T-helper 1 cell (primary cell): ENCODE measurements at places on chromosomes 6 and 20.

DNA sequence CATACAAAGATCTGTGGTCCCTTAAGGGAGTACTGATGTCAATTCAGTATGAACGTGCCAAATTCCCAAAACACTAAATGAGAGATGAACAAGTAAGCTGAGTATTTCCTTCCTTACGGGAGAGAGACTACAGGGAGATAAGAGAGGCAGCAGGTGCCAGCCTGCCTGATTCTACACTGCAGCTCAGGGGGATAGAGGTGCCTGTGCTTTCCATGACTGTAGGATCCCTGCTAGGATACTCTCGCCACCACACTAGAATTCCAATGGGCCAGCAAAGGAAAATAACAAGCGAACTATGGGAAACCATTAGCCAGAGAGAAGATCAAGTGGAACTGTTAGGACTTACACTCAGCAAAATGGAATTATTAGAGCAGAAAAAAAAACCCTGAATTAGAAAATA, 198.5 kb upstream of the BTBD3 start:
- DNase-seq, result no peak

DNA sequence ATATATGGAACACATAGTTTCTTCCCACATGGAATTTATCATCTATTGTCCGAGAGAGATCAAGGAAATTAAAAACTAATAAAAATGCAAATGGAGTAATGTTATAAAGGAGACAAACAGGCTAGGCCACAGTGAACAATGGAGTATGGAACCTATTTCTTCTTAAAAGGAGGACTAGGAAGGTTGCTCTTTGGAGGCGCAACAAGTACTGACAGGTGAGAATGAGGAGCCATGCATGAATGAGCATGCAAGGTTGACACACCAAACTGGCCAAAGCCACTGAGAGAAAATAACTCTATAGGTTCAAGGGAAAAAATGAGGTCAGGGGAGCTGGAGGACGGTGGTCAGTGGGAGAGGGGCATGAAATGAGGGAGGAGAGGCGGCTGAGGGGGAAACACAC, 40.9 kb downstream of the PSMB1 start:
- DNase-seq, result no peak

DNA sequence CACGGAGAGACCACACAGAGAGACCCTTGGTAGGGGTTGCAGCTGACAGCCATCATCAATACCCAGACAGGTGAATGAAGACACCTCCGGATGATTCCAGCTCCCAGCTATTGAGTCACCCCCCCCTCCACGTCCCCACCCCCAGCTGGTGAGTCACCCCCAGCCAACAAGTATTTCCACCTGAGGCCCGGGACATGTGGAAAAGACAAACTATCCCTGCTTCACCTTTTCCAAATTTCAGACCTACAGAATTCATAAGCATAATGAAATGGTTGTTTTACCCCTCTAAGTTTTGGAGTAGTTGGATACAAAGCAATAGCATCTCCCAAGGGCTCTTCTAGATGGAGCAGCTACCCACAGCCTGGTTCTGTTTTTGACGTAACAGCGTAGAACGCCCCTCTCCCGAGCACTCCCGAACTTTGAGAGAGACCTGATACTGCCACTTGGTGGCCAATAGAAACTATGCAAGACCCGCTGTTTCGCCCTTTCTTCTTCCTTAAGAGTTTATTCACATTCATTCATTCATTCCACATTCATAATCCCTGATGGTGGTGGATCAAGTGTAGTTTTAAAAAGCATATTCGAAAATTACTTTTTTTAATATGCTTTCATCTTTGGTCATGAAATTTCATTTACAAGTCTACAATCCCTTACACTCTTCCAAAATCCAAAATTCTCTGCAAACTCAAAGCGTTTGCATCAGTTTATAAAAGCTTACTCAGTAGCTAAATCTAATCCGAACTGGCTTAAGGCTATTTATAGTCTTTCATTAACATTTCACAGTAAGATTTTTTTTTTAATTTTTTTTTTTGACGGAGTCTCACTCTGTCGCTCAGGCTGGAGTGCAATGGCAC, 15.1 kb upstream of the PPP1R16B start:
- DNase-seq, result peak; percentile 27

- DNase-seq, result no peak
These were observed 28.7 kb downstream of the LAMA4 start for GRCh38 chr6:112225691-112226090.

DNA sequence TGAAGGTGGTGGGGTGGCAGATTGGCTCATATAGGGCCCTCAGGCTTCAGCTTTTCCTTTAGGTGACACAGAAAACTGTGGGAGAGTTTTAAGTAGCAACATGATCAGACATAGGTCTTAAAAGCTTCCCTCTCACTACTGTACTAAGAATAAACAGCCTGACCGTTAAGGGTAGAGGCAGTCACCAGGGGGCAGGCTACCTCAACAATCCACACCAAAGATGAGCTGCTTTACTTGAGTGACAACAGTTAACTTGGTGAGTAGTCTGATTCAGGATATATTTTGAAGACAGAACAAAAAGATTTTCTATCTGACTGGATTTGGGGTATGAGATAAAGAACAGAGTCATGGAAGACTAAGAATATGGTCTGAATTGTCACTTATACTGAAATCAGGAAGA, 193.1 kb upstream of the SHLD1 start:
- DNase-seq, result no peak

GRCh38 chr6:146890644-146891434, 292.1 kb downstream of the ADGB start:
- no peak for DNase-seq

GRCh38 chr20:43946206-43946491, 31.5 kb downstream of the TOX2 start:
- DNase-seq, result no peak

DNA sequence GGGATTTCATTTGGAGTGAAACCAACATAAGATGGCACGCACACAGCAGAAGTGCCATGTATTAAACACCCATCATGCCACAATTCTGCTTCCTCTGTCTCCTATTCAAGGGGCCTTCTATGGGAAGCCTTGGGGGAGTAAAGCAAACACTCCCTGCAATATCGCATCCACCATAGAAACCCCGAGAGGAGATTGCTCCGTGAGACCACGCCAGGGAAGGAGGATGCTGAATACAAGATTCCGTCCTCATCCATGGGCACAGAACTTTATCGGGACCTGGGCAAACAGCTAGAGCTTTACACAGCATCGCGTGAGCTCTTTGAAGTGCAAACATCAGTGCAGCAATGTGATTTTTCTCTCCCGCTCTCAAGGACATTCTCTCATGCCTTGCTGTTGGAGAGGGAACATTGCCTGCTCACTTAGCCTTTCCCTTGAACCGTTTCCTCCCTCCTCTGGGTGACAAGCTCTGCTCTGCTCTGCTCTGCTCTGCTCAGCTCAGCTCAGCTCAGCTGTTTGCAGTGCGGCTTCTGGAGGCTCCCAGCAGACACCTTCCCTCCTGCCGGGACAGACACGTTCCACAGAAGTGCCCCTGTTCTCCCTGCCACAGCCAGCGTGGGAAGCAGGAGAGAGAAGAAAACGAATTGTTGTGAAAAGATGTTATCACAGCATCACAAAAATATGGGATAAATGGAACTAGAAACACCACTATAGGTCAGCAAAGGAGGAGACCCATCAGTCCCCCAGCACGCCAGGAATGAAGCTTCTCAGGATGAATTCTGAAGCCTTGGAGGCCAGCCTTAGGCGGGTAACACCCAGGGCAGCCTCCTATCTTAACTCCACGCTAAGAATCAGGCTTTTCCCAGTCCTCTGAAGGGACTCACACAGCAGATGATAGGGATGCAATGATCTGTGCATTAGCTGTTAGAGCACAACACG, 48.2 kb downstream of the RNASET2 start:
- DNase-seq, result no peak
